Inflammatory macrophage treated with lipopolysaccharide for 1 hour (primary cell): ENCODE measurements at places on chromosomes 13 and 19.

GRCh38 chr19:30070198-30070967 lies 128.3 kb downstream of the URI1 start:
- no peak for DNase-seq

GRCh38 chr13:33649212-33649878 lies 168.6 kb upstream of the RFC3 start:
- DNase-seq = no peak

- no peak for DNase-seq
Observed at GRCh38 chr19:17576758-17577456, 21.5 kb downstream of the COLGALT1 start.

- no peak for DNase-seq
Observed at GRCh38 chr19:16661480-16662034, 618 bp downstream of the TMEM38A start.

- DNase-seq = no peak
Observed at GRCh38 chr13:111210091-111210490, 95.0 kb downstream of the ARHGEF7 start.

- DNase-seq = peak; percentile 24
Observed at GRCh38 chr13:49403996-49404702, 39.7 kb downstream of the CAB39L start.

DNA sequence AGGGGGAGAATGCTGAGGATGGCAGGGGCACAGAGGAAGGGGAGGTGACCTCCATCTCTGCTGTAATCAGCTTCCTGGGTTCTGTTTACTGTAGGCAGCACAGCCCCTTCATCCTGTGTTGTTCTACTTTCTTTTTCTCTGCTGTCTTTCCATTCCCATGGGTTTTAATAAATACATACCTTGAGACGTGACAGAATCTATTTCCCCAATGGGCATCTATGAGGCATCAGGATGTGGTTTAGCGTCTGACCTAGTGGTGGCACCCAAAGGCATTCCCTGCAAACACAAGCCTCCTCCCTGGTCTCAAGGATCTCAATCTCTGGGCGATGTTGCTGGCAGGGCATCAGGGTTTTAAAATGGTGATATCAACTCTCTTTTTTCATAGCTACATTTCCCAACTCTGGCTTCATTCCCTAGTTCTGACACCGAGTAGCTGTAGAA lies 60.8 kb downstream of the ALOX5AP start:
- no peak for DNase-seq

DNA sequence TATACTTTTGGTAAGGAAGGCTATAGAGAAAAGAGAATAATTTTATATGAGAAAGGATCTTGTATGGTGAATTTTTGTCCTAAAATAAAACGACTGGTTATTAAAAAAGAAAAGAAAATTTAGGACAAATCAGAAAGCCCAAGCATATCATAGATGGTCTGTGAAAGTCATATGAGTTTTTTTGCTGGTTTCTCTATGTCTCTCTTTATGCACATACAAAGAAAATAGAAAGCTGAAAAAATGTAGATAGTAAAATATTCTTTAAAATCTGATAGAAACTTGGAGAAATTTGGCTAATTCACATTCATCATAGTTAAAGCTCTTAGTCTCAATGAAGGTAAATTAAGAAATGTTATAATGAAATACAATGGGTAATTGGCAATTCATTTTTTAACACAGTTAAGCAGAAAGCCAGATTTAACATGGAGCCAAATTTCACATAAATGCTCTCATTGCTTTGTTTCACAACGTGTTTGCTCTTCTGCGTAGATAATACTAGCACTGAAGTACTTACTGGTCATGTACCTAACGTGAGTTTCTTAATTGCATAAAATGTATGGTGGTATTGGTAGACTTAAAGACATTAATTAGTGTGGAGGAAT lies 621.5 kb upstream of the ATXN8OS start:
- no peak for DNase-seq

GRCh38 chr13:39521701-39522100 lies 81.3 kb downstream of the LHFPL6 start:
- no peak for DNase-seq

DNA sequence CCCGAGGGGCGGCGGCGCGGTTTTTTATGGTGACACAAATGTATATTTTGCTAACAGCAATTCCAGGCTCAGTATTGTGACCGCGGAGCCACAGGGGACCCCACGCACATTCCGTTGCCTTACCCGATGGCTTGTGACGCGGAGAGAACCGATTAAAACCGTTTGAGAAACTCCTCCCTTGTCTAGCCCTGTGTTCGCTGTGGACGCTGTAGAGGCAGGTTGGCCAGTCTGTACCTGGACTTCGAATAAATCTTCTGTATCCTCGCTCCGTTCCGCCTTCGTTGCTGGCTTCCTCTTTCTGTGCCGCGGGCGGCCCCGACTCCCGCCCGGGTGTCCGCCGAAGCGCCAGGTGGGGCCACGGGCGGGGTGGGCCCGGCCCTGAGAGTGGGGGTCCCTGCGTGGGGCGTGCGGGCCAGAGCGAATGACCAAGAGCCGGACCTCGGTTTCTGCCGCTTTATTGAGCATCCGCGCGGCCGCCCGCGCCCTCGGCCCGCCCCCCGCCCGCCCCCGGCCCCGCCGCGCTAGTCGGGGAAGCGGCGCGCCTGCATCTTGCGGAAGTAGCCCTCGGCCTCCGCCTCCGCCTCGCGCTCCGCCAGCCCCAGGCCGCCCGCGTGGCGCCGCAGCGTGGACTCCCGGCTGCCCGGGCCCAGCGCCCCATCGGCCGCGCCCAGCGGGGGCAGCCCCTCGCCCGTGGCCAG lies 9.6 kb downstream of the PLPPR3 start:
- no peak for DNase-seq

- no peak for DNase-seq
Observed at GRCh38 chr13:19519049-19519448, 42.3 kb downstream of the TPTE2 start.

GRCh38 chr13:74681891-74682290 lies 547.7 kb upstream of the KLF12 start:
- DNase-seq = no peak

- no peak for DNase-seq
Observed at GRCh38 chr19:10191347-10191746, 3.4 kb downstream of the DNMT1 start.

DNA sequence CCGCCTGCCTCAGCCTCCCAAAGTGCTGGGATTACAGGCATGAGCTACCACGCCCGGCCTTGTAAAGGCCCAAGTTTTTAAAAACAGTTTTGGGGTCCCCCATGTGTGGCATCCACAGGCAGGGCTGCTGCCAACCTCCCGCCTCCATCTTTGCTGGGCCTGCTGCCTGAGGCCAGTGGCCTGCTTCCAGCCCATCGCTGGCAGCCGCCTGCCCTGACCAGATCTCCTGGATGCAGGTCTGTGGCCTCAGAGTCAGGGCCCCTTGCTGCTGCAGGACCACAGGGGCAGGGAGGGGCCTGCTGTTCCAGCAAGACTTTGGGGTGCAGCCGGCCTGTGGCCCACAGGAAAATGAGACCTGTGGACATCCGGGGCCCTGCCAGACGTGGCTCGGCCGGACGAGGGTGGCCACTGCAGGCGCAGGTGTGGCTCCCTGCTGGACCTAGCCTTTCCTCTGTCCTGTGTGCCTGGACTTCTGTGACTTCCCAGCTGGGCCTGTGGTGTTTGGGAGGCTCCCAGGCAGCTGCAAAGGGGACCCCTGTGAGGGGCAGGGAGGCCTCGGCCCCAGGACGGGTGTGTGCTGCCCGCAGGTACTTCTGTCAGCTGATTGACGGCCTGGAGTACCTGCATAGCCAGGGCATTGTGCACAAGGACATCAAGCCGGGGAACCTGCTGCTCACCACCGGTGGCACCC lies 14.4 kb downstream of the STK11 start:
- no peak for DNase-seq

- no peak for DNase-seq
Observed at GRCh38 chr13:105816994-105817393, 718.5 kb downstream of the EFNB2 start.

DNA sequence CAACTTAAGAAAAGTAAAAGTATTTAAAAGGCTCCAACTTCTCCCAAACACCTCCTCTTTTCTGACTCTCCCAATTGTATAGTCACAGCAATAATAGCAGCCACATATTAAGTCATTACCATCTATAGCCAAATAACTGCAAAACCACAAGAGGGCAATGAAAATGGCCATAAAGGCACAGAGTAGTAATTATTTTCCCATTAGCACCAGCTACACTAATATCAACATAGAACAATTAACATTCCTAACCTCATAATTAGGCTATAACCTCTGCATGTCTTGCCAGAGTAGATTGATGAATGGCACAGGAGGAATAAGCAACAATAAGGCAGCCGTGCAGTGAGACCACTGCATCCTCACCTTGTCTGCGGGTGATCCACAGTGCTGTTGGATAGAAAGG lies 226.4 kb upstream of the SERP2 start:
- no peak for DNase-seq

- no peak for DNase-seq
Observed at GRCh38 chr19:35354898-35355297, 3.4 kb upstream of the FFAR3 start.

DNA sequence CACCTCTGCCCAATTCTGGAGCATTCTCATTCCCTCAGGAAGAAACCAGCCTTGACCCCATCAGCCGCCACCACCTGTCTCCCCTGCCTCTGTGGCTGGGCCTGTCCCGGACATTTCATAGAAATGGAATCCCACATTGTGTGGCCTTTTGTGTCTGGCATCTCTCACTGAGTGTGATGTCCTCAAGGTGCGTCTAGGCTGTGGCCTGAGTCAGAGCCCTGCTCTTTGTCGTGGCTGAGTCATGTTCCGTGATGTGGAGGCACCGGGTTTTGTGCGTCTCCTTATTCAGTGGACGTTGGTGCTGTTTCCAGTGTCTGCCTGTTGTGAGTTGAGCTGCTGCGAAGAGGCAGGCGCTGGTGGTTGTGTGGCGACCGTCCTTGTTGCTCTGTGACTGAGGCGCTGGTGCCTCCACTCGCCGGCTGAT lies 3.5 kb downstream of the FZR1 start:
- no peak for DNase-seq

DNA sequence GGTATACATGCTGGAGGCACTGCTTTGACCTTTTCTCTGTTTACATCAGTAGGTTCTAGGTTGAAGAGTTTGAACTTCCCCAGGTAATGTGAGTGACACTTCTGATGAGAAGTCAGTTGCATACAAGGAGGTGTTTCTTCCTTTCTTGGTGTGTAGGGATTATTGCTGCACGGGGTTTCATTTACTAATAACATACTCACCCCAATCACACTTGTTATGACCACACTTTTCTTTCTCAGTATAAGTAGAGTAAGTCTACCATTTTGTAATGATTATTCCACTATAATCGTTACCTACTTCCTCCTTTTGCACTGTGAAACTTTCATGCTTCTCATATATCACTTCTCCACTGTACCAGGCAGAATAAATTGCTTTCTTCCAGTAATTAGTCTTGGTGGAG lies 138.0 kb downstream of the TNFSF13B start:
- DNase-seq = no peak

- no peak for DNase-seq
Observed at GRCh38 chr19:1233115-1233667, 4.6 kb downstream of the CBARP start.

GRCh38 chr13:31540281-31540680 lies 199.0 kb upstream of the RXFP2 start:
- DNase-seq = no peak

GRCh38 chr19:41863209-41863931 lies 3.3 kb downstream of the RPS19 start:
- DNase-seq = peak; percentile 33

GRCh38 chr13:51437550-51438127 lies 15.2 kb downstream of the INTS6 start:
- DNase-seq = no peak

DNA sequence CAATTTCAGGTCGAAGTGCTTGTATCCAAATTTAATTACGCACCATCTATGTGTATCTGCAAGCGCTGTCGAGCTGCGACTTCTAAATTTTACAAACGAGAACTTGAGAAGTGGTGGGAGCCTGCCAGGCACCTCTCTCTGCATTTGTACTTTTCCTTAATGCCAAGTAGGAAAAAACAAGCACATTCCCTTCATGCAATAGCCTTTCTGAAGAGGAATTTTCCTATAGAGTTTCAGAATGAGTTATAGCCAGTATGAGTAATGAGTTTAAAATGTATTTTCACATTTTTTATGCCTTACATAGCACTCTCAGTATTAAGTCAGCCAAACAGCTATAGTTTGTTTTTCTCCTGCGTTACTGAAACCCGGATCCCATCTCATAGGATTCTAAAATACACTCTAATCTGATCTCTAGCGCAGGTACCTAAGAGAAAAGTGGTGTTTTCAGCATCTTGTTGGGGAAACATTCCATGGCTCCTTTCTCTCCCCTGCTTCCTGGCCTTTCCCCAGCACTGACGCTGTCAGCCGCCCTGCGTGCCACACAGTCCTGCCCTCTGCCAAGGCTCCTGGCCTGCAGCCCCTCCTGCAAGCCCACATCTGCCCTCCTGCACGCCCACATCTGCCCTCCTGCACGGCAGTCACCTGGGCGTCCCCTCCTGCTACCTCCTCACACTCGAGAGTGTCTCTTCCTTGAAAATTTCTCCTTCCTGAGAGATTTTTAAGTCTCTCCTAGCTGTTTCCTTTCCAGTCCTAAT lies 526.9 kb downstream of the MYO16 start:
- no peak for DNase-seq

GRCh38 chr13:98099627-98100026 lies 43.3 kb upstream of the FARP1 start:
- DNase-seq = no peak

- no peak for DNase-seq
Observed at GRCh38 chr13:52353193-52353592, 52.8 kb downstream of the THSD1 start.

GRCh38 chr13:39016787-39017186 lies 21.1 kb downstream of the PROSER1 start:
- DNase-seq = no peak

- DNase-seq = no peak
Observed at GRCh38 chr13:23739596-23739995, 149.6 kb downstream of the MIPEP start.

GRCh38 chr13:110775576-110775975 lies 62.1 kb downstream of the ING1 start:
- no peak for DNase-seq

- no peak for DNase-seq
Observed at GRCh38 chr19:17378271-17378670, 1.1 kb upstream of the PLVAP start.

- DNase-seq = no peak
Observed at GRCh38 chr13:41327994-41328790, 17.1 kb downstream of the NAA16 start.

DNA sequence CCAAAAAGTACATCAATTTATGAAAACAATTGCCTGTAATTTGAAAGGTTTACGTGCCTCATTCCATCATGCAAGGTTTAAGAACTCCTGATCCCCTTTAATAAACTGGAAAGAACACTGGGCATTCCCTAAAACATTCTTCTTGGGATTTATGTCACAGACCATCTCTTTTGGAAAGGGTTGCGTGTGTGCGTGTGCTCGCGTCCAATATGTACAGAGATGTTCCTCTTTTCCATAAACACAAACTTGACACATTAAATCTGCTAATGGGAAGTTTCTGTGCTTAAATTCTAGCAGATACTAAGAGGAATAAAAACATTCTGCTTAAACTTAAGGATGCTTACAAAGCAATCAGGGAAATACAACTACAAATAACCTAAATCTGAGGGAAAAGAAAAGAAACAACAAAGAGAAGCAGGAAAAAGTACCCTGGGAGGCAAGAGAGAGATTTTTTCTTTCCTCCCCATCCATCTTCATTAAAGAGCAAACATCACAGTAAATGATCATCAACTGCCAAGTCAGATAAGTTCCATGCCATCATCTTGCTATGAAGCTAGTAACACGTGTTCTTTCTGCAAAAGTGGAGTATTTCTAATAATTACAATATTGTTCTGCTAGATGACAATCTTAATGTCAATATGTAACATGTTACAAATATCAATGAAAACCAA lies 83.7 kb downstream of the STK24 start:
- DNase-seq = peak; percentile 37

GRCh38 chr13:112582263-112582662 lies 5.7 kb downstream of the TUBGCP3 start:
- DNase-seq = peak; percentile 26
